ENCODE measurements at places on chromosomes 12 and 14.

GRCh38 chr12:107349008-107349747 is 255.8 kb upstream of the CRY1 start:
- no peak for DNase-seq

DNA sequence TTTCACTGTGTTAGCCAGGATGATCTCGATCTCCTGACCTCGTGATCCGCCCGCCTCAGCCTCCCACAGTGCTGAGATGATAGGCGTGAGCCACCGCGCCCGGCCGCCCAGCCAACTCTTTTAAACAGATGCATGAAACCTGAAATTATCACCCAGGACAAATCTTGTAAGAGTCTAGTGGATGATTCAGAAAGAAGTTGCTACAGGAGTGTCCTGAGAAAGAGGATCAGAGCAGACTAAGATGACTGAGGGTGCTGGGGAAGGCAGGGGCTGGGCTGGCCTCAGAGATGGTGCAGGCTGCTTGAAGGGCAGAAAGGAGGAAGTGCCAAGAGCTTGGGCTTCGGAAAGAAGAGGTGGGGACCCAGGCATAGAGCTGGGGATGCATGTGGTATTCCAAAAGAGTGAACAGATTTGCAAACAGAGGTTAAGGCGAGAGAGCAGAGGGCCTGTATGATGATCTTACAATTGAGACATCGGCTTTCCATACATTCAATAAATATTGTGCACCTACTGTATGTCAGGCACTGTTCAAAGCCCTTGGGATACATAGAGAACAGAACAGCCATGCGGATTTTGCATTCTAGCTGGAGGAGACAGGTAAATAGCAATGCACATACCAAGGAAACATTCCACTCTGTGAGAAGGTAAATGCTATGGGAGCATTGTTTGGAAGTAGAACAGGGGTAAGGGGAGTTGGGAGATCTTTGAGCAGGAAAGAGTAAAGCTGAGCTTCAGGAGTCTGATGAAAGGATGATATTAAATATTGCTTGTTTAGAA is 7.4 kb upstream of the CD9 start:
- no peak for DNase-seq

DNA sequence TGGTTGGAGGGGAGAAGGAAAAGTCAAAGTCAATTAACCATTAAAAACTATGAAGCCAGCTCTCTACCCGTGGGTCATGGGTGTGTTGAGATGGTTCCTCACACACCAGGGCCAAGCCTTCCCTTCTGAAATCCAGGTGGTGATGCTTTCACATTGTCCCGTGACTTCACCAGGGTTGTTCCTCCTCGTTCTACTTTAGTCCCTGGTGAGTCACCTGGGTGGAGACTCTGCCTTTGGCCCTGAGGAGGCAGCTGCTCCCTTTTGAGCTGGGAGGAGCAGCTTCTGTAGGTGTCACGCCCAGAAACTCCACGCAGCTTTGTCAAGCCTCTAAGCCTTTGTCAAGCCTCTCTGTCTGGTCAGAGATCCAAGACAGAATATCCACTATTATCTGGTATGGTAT is 348.3 kb downstream of the BMP4 start:
- no peak for DNase-seq

GRCh38 chr12:62792236-62792870 is 142.6 kb downstream of the PPM1H start:
- no peak for DNase-seq

- no peak for DNase-seq
Observed at GRCh38 chr14:51818748-51819380, 41.5 kb upstream of the GNG2 start.

- no peak for DNase-seq
Observed at GRCh38 chr12:72288911-72289310, 16.7 kb downstream of the TRHDE start.

GRCh38 chr14:104150136-104151025 is 12.0 kb downstream of the KIF26A start:
- no peak for DNase-seq
